ENCODE measurements at places on chromosomes 11 and 22.

- DNase-seq: no peak
These were observed 28.3 kb downstream of the EFCAB6 start for GRCh38 chr22:43783777-43784176.

DNA sequence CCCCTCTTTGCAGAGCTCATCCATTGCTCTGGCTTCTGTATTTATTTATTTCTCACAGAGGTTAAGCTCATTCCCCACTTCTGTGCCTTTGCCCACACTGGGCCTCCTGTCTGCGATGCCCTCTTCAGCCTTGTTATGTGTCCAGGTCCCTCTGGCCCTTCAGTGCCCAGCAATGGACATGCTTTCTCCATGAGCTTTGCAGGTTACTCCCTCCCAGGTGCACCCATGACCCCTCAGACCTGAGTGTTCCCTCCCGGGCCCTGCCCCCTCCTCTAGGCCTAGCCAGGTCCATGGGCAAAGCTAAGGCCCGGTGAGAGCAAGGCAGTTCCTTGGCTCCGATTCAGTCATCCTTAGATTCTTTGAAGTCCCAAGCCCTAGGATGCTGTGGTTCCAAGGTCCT lies 17.5 kb upstream of the ARHGEF17 start:
- DNase-seq: no peak

DNA sequence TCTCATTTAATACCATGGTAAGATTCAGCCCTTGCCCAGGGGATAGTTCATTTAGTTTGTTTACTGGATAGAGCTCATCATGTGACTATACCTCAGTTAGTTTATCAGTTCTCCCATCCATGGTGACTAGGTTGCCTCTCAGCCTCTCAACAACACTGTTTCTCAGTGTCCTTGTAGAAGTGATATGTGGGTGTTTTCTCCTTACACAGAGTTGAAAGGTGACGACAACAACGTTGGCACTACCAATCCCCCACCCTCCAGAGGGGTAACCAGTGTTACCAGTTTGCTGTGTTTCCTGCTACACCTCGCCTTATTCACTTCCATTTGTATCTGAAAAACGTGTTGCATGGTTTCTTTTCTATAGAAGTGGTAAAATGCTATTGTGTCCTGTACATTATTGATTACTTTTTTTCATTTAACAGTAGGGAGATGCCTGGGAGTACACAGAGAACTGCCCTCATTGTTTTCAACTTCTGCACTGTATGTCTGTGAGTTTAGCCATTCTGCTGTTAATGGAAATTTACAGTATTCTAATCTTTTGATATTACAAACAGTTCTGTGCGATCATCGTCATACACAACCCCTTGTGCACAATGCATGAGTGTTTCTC lies 11.6 kb downstream of the NEAT1 start:
- no peak for DNase-seq

- no peak for DNase-seq
These were observed 18.4 kb downstream of the MYO7A start for GRCh38 chr11:77146261-77147035.

DNA sequence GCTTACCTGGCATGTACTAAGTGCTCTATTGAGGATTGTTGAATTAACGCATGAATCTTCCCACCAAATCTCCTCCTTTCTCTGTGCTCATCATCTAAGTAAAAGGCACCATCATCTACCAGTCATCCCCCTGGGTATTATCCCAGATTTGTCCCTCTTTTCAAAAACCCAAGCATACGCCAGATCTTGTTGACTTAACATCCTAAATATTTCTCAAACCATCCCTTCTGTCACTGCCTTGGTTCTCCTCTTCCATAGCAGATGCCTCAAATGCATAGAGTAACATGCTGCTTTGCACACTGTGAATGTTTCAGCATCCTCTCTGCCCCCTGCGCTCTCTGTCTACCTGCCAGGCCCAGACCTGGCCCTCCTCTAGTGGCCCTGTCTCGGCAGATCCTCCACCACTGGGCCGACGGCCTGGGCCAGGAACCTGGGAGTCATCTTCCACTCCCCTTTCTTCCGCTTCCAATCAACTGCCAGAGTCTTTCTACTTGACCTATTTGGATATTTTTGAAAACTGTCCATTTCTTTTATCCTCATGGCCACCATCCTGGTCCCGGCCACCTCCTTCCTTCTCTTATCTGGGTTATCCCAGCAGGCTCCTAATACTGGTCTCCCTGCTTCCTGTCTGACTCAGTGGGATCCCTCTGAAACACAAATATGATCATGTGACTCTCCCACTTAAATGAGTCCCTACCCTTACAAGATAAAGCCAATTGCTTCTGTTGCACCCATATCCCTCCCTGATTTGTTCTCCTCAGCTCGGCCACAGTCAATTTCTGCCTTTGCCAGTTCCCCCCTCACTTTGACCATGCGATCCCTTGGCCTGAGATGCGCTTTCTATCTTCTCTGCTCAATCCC lies 3.4 kb upstream of the TAB1 start:
- DNase-seq: no peak

- DNase-seq: no peak
These were observed 846.6 kb upstream of the ANO3 start for GRCh38 chr11:25485315-25485714.

DNA sequence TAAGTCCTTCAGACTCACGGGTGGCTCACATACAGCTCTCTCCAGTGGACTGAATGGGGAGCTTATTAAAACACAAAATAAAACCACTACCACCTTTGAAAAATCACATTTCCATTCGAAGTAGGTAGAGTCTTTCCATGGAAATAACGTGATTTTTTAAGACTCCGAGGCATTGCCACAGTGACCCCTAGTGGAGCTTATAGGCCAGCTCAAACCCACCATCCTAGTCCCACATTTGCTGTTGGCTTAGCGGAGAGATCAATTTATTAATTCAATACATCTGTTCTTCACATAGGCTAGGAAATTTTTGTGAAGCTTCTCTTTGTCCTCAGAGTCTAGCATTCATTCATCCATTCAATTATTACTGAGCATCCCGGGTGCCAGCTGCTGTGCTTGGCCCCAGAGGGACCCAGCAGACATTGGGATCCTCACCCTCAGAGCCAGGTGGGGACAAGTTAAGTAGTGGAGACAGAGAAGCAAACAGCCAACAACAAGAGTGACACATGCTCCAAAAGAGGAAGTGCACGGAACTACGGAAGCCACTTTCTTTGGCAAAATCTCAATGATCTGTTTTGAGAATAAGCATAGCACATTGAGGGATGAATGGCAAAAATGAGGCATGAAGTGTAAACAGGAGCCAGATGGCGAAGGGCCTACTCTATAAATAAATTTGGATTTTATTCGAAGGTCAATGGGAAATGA lies 10.2 kb upstream of the P4HA3 start:
- DNase-seq: peak; percentile 27

DNA sequence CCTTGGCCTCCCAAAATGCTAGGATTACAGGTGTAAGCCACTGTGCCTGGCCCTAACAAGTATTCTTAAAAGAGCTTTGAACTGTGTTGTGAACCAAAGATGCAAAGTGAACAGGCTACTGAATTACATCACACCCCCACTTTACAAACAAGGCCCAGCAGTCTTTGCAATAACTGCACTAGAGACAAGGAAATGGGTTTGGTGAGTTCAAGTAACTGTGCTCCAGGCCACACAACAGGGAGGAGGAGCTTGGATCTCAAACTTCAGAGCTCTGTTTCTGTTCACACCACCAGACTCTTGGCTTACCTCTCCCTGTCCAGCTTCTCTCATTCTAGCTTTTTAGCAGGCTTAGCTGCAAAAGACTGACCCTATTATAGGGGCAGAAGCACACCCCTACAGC lies 30.4 kb upstream of the RASL10A start:
- DNase-seq: no peak

All from activated CD4-positive, alpha-beta T cell treated with anti-CD3 and anti-CD28 coated beads, Interleukin-10, Interleukin-2, amounts not matched to agents 100 ng/mL and 50 ng/mL, durations not matched to agents 16 hours and 8 hours (primary cell).